ENCODE measurements at places on chromosomes 11 and 22. TPM values are rescaled to one million over a fixed set of nuclear protein-coding genes. Genes with fewer than 3 reads are reported as not detected.

GRCh38 chr11:46930089-46930488 lies 6.5 kb upstream of the CSTPP1 start:
- no peak for DNase-seq

Gene CD3E
- polyA plus RNA-seq = 0.50 TPM

DNA sequence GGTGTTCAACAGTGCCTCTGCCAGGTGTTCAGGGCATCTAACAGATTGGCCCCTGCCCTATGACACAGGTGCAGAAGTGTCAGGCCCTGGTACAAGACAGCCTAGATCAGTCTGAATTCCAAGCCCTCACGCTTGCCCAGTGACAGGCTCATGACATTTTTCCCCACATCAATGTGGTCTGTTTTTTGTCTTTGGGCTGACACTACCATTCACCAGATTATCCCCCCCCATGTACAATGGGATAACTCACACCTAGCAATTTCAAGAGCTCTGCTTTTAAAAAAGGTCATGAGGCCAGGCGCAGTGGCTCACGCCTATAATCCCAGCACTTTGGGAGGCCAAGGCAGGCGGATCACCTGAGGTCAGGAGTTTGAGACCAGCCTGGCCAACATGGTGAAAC lies 155.5 kb upstream of the PITPNB start:
- DNase-seq = no peak

GRCh38 chr11:11211186-11211585 lies 141.9 kb downstream of the CSNK2A3 start:
- DNase-seq = no peak

DNA sequence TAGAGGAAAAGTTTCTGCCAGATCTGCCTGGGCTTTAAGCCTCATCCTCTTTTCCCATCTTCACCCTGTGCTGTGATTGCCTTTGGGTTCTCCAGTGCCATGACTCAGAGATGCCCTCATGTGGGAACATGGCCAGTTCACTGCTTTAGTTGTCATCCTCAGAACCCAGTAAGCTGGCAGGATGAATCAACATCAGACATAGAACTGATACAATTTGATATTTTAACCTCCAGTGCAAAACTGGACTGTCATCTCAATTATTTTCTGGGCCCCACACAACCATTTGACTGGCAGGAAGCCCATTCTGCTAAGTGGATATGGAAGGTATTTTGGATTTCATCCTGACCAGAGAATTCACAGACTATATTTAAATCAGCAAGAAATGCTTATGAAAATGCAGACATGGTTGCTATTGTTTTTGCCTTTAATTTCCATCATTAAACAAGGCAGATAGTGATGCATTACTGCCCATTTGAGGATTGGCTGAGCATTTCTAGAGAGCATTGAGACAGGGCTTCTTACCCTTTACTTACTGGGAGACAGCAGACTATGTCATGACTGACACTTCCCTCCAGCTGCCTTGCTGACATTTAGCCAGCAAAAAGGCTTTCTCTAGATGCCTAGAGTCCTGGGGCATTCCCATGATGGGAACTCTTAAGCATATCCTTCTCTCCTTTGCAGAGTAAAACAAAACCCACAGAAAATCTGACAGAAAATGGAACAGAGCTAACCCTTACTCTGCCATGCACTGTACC lies 327.1 kb upstream of the MTNR1B start:
- DNase-seq = no peak

DNA sequence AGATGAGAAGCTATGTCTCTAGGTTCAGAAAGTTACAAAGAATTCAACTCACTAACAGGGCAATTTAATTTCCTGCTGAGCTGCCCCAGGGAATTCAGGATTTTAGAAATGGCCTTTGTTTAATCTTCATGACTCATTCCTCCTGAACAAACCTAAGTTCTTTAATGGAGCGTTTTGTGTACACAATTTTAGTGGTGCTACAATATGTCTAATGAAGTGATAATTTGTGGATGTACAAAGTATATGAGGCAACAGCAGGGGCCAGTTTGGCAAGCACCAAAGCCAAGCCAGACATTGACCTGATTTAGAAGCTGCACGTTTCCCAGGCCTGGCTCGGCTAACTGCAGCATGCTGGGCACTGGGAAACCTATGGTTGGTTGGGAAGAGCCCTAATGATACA lies 34.4 kb upstream of the HEPHL1 start:
- DNase-seq = no peak

Gene MAJIN
- not detected for polyA plus RNA-seq

- DNase-seq = no peak
Observed at GRCh38 chr22:28952857-28953256, 69.5 kb downstream of the ZNRF3 start.

Gene PNPLA5
- not detected for polyA plus RNA-seq

GRCh38 chr11:115256397-115257197 lies 247.6 kb downstream of the CADM1 start:
- DNase-seq = no peak

GRCh38 chr11:46471943-46472661 lies 80.5 kb upstream of the CHRM4 start:
- DNase-seq = no peak

DNA sequence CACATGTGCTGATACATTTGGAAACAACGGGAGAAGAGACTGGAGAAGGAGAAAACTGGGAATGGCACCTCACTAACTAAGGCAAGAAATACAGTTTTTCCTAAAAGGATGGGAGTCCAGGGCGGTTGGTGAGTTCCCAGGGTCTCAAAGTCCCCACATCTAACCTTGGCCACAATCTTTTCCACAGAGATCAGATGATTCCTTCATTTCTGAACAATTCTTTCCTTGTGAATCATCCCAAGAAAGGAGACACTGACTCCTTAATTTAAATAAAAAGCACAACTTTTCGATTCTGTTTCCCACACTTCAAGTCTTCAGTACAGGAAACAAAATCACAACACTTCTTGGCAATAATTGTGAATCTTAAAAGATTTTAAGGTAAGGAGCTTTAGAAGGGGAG lies 384.7 kb downstream of the DCDC1 start:
- no peak for DNase-seq

DNA sequence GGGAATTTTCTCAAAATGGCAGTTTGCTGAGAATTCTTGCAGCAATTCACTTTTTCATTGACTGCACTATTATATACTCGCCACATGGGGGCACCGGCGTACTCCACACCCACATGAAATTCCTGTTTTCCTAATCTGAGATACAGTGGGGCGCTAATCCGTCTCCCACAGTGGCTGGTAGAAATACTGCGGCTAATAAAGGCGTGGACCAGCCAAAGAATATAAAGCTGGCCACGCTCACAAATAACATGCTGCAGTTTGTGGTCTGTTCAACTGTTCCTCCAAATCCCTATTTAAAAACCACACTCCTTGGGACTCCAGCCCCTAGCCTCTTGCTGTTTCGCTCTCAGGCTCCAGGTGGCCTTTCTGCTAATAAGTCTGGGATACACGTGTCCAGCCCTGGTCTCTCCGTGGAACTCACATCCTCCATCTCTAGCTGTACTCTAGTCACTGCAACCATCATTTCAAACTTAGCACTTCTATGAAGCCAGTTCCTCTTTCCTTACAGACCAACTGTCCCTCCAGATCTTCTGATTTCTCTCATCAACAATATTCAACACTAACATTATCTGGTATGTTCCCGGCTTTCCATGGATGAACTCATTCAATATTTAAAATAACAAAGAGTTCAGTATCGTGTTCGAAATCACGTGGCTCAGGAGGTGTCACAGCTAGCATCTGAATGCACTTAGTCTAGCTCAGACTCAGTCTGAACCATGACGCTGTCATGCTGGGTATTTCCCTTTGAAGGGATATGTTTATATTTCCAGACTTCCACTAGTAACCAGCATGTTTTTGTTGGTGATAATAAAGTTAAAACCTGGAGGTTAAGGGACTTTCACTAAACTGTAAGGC lies 22.0 kb downstream of the TBRG1 start:
- peak; percentile 56 for DNase-seq

- DNase-seq = no peak
Observed at GRCh38 chr11:17640493-17641164, 78.7 kb upstream of the MYOD1 start.

GRCh38 chr11:43802509-43802908 lies 78.1 kb upstream of the ALKBH3 start:
- no peak for DNase-seq

Data from hindlimb muscle (tissue), 1 donor.